ENCODE measurements at places on chromosomes 2 and 18.
A peak's percentile ranks its signal among the peaks of the same experiment; 100 is the strongest.

DNA sequence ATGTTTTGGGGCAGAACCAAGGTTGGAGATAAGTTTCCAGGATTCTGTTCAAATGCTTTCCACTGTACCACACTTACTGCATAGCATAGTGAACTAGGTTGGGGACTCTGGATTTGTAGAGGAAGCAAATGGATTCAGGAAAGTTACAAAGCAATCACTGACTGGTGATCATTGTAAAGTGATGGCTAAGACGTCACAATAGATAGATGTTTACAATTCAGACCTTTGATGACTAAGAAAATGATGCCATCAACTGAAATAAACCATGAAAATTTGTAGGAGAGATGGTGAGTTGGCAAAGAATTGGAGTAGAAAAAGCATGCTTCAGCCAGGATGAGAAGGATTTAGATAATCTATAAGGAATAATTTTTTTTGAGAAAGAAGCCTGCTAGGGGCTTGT is 178.0 kb downstream of the UBE2E3 start:
- no peak for DNase-seq

DNA sequence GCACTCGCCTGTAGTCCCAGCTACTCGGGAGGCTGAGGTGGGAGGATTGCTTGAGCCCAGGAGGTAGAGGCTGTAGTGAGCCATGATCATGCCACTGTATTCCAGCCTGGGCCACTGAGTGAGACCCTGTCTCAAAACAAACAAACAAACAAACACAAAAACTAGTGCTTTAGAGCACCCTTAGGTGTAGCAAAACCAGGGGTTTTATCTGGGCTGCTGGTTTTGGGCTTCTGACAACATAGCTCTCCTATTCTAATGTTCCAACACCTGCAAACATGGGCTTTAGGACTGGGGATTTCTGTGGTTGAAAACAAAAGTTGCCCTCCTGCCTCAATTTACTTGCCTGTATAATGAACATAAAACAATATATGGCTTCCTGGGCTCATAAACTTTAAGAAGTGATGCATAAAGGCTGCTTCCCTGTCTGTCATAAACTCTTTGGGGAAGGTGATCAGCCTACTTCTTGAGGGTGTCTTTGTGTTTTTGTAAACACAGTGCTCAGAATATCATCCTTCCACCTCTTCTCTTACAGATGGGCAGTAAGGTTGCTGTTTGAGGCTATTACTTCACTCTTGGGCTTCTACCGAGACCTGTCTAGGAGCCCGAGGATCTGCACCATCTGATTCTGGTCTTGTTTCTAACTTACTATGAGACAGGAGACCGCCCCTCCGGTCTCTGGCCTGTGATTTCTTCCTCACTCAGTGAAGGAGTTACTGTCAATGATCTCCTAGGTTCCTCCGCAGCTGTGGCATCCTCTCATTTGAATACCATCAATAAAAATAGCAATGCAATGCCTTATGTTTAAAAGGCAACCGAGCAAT is 246.5 kb downstream of the MYCN start:
- DNase-seq, result no peak

GRCh38 chr2:57443973-57444521 is 602.6 kb upstream of the VRK2 start:
- no peak for DNase-seq

- no peak for DNase-seq
Observed at GRCh38 chr18:48125724-48126123, 195.3 kb upstream of the SMAD2 start.

- no peak for DNase-seq
Observed at GRCh38 chr2:52074130-52074719, 1042.3 kb upstream of the NRXN1 start.

GRCh38 chr2:159051133-159051532 is 82.7 kb downstream of the TANC1 start:
- DNase-seq, result no peak

DNA sequence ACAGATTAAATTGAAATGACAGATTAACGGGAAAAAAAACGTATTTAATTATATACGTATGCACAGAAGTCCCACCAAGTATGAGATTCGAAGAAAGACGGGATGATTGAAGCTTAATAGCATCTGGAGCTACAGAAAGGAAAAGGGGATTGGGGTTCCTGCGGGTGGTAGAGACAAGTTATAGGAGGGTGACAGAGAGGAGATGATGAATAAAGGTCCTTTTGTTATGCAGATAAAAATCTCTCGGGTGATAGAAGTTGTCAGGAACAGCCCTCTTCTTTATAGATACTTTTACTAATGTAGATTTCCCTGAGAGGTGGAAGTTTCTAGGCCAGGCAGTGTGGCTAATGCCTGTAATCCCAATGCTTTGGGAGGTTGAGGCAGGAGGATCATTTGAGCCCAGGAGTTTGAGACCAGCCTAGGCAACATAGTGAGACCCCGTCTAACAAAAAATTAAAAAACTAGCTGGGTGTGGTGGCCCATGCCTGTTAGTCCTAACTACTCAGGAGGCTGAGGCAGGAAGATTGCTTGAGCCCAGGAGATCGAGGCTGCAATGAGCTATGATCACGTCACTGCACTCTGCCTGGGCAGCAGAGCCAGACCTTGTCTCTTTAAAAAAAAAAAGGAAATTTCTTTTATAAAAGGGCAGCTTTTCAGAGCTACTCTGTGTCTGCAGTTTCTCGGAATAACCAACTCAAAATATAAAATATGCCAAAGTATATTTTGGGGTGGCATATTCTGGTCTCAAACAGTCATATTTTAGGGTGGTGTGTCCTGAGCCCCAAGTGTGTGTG is 113.0 kb downstream of the STPG4 start:
- no peak for DNase-seq

DNA sequence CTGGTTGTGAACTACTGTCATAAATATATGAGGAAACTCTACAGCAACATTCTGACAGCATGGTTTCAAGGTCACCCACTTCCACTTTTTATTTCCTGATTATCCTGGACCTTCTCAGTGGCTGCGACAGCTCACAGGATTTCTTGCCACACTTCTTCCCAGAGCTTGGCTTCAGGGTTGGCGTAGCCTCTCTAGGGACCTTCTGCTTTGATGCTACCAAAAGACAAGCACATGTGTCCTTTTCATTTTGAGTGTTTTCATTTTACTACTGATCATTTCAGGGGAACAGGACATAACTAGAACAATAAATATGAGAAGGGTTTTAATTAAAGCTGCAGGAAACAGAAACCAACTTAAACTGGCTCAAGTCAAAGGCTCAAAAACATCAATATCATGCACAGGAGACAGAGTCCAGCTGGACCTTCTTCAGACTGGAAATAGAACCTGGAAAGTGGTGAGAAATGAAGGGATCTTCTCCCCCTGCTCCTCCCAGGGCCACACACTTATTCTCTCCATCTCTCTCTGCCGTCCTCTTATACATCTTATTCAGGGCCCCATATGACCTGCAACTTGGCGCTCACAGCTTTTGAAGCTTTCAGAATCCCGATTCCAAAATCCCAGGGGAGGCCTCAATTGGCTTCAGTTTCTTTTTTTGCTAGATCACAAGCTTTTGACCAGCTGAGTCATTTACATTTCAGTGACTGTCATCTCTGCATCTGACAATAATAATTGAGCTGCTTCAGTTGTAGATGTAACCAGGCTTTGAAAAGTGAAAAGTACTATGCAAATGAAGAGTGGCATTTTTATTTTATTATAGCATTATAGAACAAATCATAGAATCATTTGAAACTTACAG is 9.7 kb downstream of the VIT start:
- no peak for DNase-seq

GRCh38 chr2:109478906-109479493 is 134.8 kb downstream of the SEPTIN10 start:
- no peak for DNase-seq

DNA sequence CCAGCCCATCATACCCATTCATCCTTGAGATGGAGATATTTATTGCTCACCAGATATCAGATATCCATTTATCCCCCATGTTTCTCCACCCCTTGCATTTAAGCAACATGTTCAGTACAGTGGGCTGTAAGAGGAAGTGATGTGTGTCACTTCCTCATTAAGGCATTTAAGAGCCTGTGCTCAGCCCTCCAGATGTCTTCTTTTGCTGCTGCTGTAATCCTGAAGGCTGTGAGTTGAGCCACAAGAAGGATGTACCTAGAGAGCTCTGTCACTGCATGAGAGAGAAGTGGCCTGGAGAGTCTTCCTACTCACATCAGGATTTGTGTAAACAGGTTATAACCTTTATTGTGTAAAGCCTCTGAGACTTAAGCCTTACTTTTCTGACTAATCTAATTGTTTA is 151.8 kb upstream of the UNC80 start:
- no peak for DNase-seq

DNA sequence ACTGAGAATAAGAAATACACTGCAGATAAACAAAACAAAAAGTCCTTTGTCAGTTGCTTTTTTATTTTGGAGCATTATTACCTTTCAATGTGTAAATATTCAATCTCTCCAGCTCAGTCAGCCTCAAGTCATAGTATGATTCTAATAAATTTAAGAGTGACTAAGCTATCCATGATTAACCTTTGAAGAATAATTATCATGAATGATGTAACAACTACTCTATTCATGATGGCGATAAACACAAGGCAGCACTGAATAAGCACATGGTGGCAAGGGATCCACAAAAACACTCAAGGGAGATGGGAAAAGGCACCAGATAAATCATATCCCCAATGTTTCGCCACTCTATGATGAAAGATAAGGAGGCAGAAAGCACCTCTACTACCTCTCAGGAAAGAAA is 67.0 kb downstream of the MAP4K3 start:
- no peak for DNase-seq

- DNase-seq, result no peak
Observed at GRCh38 chr2:125698280-125698679, 957.7 kb upstream of the GYPC start.

DNA sequence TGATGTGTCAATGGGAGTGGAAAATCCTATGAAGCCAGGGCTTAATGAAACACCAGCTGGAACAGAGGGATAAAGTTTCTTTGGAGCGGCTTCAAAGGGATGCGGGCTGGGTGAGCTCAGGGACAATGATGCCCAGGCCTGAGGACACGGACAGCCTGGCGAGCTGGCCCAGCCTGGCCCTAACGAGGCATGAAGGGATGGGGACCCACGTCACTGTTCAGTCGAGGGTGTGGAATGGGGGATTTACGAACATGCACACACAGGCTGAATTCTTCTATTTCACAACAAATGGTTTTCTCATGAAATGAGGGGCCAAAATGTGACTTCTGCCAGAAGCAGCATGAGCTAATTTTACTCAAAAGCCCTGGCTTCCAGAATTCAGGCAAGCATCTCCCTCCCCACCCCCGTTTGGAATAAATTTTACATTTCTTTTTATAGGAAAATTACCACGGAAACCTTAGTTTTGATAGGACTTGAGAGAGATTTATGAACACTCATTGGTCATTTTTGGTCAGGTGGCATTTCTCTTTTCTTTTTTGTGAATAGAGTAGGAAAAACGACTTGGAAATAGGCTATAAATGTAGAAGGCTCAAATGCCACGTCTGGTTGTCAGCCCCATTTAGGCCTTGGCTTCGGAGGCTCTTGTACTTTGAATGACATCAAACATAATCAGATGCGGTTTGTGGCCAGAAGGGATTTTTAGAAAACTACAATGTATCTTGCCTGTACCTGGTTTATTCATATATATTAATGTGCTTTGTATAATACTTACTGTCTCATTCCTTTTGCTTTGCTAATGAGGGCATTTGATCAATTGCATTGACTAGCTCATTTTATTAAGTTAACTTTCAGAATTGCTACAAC is 893.8 kb upstream of the CELF4 start:
- DNase-seq, result no peak

- no peak for DNase-seq
Observed at GRCh38 chr2:240217431-240218301, 77.2 kb upstream of the OTOS start.

- no peak for DNase-seq
Observed at GRCh38 chr18:51151568-51152511, 45.6 kb downstream of the MEX3C start.

DNA sequence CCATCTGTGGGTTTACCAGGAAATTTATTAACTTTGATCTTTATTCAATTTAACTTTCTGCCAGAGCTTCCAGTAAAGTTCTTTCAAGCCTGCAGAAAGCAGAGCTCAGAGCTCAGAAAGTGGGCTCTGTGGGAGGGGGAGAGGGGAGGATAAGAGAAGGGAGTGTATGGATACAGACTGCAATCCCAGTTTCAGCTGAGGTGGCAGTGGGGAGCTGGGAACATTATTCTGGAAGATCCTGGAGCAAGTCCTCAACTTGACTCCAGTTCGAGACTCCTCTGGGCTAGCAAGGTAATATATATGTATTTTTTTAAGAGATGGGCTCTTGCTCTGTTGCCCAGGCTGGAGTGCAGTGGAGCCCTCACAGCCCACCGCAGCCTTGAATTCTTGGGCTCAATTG is 108.9 kb upstream of the NABP1 start:
- DNase-seq, result no peak

- DNase-seq, result no peak
Observed at GRCh38 chr2:15043336-15044058, 411.0 kb downstream of the LRATD1 start.

- DNase-seq, result no peak
Observed at GRCh38 chr2:7973801-7974480, 707.9 kb upstream of the ID2 start.

- DNase-seq, result no peak
Observed at GRCh38 chr2:8761529-8762164, 75.8 kb downstream of the KIDINS220 start.

GRCh38 chr18:58041633-58042032 is 2.4 kb upstream of the NEDD4L start:
- no peak for DNase-seq

- DNase-seq, result no peak
Observed at GRCh38 chr2:172969609-172970008, 106.0 kb upstream of the MAP3K20 start.

GRCh38 chr18:23270986-23271680 is 135.8 kb downstream of the CABLES1 start:
- DNase-seq, result no peak

DNA sequence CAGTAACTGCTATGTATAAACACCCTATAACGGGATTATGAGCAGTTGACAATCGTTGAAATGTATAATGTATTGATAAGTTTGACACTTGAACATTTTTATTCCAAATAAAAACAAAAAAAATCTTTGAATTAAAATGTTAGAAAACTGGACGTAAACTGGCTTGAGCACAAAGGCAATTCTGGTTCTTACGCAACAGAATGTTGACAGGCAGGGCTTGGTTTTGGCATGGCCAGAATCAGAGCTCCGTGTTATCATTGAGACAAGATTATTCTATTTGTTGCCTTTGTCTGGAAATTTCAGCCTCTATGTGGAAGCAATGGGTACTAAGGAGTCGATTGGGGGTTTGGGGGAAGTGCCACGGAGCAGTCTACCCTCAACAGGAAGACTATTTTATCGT is 1028.6 kb upstream of the ZEB2 start:
- DNase-seq, result no peak

- no peak for DNase-seq
Observed at GRCh38 chr2:109027702-109028101, 38.7 kb upstream of the EDAR start.

- DNase-seq, result no peak
Observed at GRCh38 chr18:75222407-75222806, 11.8 kb downstream of the TSHZ1 start.

- peak; percentile 39 for DNase-seq
Observed at GRCh38 chr2:237723602-237724001, 75.0 kb upstream of the RBM44 start.

GRCh38 chr2:127504552-127505430 is 21.5 kb downstream of the IWS1 start:
- no peak for DNase-seq
